ENCODE measurements at places on chromosomes 1 and 21.

- no peak for DNase-seq
These were observed 15.3 kb downstream of the AKR7A3 start for GRCh38 chr1:19273106-19273843.

GRCh38 chr21:24861471-24861870 lies 745.8 kb downstream of the MRPL39 start:
- no peak for DNase-seq

DNA sequence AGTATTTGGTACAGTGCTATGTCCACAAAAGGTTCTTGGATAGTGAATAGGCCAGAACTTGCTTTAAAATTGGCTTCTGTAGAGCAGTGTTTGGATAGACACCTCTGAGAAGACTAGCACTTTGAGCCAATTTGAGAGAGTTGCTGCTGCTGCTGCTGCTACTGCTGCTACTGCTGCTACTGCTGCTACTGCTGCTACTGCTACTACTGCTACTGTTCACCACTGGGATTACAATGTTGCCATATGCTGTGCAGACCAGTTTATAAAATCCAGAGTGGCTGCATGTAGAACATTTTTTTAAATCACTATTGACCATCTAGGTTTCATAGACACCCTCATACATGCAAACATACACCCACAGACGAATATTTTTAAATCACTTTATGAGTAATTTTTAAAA lies 15.3 kb downstream of the GORAB start:
- no peak for DNase-seq

- DNase-seq = no peak
These were observed 76.8 kb downstream of the TCP10L start for GRCh38 chr21:32508558-32508957.

DNA sequence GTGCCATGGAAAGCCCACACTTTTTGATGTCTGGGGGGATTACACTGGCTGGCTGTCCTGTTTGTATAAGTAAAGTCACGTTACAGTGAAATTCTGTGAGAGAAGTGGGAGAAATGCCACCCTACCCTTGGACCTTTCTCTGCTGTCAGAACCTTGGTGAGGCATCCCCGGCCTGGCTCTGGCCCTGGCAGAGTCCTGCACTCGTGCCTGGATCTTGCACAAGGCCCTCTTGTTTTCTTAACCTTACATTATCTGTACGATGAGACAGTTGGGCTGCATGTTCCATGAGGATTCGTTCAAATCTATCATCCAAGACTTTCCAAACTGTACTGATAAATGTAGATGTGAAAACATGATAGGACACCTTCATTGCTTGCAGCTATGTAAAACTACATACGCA lies 11.4 kb downstream of the SNAP47 start:
- DNase-seq = no peak

DNA sequence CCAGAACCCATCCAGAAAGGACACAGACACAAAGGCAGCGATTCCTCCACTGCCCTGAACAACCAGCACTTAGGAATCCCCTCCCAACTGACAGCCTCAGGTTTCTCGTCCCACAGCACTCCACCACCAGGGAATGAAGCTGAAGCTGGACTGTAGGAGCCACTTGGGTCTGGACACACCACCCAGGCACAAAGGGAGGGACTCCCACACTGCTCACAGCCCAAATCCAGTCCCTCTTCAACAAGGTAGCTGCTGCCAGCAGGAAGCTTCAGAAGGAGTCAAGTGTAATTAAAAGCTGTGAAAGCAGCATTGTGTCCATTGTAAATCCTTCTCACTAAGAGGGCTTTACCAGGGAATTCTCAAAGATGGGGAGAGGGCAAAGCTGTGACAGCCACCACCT lies 29.0 kb downstream of the LMX1A start:
- DNase-seq = no peak

- no peak for DNase-seq
These were observed 226.2 kb upstream of the IRF2BP2 start for GRCh38 chr1:234836045-234836681.

GRCh38 chr1:56339786-56340465 lies 239.4 kb downstream of the PLPP3 start:
- no peak for DNase-seq

GRCh38 chr1:214837376-214837775 lies 234.4 kb downstream of the CENPF start:
- DNase-seq = no peak

DNA sequence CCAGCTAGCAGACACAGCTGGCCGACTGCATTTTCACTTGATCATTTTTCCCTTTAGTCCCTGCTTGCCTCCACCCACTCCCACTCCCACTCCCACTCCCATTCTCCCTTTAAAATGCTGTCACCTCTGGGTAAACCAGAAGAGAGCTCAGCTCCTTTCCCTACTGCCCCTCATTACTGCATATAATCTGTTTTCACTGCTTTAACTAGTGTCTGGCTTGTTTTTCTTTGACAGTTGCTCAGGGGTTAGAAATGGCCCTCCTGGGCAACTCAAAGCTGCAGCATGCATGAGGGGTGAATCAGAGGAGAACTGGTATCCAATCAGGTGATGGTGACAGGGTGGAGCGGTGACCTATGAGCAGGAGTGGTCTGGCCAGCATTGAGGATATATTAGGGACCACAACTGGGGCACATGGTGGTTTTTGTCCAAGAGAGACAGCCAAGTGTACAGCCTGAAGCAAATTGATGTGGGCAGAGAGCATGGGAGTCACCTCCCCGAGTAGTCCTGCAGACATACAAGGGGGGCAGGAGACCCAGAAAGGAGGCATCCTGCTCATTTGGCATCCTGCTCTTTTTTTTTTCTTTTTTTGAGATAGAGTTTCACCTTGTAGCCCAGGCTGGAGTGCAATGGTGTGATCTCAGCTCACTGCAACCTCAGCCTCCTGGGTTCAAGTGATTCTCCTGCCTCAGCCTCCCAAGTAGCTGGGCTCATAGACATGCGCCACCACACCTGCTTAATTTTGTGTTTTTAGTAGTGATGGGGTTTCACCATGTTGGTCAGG lies 42.6 kb upstream of the SRSF10 start:
- DNase-seq = peak; percentile 89

- no peak for DNase-seq
These were observed 109.0 kb downstream of the SIK1 start for GRCh38 chr21:43317959-43318358.

DNA sequence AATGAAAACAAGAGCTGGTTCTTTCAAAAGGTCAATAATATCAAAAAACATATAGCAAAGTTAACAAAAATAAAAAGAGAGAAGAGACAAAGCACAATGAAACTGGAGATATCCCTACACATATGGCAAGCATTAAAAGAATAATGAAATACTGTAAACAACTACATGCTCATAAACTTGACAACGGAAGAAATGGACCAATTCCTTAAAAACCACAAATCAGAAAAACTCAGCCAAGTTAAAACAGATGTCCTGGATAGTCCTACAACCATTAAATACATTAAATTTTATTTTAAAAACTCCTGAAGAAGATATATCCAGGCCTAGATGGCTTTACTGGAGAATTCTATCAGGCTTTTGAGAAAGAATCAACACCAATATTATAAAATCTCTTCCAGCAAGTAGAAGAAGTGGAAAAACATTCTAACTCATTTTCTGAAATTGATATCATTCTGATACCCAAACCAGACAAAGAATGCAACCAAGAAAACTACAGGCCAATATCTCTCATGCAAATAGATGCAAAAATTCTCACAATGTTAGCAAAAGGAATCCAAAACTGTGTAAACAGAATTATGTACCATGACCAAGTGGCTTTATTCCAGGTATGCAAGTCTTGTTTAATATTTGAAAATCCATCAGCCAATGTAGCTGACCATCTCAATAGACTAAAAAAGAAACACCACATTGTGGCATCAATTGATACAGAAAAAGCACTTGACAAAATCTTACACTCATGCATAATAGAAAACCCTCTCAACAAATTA lies 56.1 kb upstream of the LRRC7 start:
- DNase-seq = no peak

GRCh38 chr1:56409112-56409691 lies 170.2 kb downstream of the PLPP3 start:
- no peak for DNase-seq

DNA sequence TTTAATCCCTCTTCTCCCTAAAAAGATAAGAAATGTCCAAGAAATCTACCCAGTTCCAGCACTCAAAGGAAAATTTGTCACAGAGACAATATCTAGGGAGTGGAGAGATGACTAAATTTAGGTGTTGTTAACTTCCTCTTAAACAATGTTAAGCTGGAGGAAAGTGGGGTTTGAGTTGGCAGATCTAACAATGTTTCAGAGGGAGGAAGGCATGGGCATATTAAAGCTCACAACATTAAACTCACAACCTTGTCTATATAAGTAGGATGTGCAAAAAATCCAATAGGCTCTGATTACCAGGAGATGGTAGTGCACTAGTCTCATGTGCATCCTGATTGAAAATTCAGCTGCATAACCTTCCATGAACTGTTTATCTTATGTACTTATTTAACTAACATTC lies 190.1 kb downstream of the BARHL2 start:
- DNase-seq = no peak

- DNase-seq = peak; percentile 34
These were observed 10.0 kb downstream of the TP53BP2 start for GRCh38 chr1:223835754-223836153.

- DNase-seq = peak; percentile 24
These were observed 26.2 kb downstream of the RSBN1 start for GRCh38 chr1:113786069-113786468.

Measured in HT1080 (cell line).